Uterus (tissue), 4 donors: ENCODE measurements at places on chromosomes 16 and 17. TPM values are rescaled to one million over a fixed set of nuclear protein-coding genes. Genes with fewer than 3 reads are reported as not detected.
A peak's percentile ranks its signal among the peaks of the same experiment; 100 is the strongest.

DNA sequence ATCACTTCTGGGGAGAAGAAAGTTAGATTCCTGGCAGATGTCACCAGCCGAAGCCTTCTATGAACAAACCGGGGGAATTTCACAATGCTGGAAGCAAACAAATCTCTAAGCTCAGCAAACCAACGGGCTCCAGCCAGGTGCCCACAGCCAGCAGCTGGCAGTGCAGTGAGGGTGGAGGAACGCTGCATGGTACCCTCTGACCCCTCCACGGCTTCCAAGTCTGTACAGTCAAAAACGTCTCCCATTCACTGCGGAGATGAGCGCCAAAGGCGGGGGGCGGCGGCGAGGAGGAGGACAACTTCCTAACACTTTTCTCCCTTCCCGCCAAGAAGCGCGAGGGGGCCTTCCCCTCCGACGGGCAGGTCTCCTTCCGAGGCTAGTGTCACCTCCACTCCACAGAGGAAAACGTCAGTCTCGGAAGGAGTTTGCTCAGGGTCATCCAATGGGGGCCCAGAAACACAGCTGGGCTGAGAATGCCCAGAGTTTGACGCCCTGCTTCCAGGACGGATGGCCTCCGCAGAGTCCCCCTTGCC, 924 bp downstream of the ZNF598 start:
- no peak for DNase-seq

The MT1A gene
- total RNA-seq, result not detected

GRCh38 chr17:75084039-75084660, 3.6 kb upstream of the SLC16A5 start:
- DNase-seq, result no peak

DNA sequence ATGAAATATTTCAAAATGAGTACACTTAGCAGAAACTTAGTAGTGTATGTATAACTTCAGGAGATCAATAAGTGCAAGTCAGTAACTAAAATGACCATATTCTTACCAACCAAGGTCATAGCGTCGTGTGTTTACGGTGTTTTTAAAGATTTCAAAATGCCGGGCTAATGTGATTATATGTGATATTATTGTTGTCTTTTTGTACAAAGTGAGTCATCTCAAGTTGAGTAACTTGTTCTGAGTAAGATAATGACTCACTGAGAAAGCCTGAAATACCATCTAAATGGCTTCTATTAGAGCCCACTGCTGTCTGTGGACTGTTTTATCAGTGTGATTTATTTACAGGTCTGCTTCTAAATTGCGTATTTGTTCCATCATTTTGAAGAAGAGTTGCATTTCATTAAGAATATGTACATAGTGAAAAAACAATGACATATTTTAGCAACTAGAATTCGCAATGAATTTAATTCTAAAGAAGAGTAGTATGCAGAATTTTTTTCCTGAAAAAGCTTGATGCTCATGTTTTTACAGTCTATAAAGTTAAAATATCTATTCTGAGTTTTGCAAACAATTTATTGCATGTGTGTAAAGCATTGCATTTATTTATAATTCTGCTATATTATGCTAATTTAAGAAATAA, 12.7 kb downstream of the KRT12 start:
- no peak for DNase-seq

The SLC52A1 gene
- total RNA-seq, result 0.55 TPM

DNA sequence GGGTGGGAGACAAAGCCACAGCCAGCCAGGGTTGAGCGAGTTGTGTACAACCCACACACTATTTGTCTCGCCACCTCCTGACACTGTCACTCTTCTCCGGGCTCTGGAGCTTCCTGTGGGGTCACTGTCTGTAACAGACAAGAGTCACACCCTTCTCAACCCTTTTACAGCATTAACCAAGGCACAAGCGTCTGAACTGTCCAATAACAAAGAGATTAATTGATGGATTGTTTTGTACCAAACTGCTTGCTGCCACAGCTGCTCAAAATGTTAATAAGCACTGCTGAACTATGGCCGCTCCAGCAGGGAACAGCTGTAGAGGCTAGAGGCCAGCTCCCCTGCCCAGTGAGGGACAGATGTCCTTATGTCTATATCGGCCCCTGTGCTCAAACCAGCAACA, 25.2 kb upstream of the HYDIN start:
- DNase-seq, result no peak

- DNase-seq, result no peak
These were observed 1496.7 kb downstream of the CDH11 start for GRCh38 chr16:63625126-63625525.

The DCTPP1 gene
- 26.6 TPM for total RNA-seq

DNA sequence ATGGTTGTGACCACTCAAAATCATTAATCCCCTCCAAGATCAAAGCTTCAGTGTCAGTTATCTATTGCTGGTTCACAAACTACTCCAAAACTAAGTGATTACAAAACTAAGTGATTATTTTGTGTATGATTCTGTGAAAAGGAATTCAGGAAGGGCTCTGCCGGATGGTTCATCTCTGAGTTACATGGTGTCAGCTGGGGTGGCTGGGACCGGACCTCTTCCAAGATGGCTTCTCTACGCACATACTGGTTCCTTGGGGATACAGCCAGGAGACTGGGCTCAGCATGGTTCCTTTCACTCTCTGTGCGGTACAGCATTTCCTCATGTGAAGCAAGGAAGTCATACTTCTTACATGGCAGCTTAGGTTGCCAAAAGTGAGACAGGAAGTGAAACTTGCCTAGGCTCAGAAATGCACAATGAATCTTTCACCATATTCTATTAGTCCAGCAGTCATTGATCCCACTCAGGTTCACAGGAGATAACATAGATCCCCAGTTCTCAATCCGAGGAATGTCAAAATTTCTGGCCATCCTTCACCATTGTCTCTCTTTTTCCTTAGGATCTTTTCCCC, 97.9 kb upstream of the IRX6 start:
- DNase-seq, result no peak

DNA sequence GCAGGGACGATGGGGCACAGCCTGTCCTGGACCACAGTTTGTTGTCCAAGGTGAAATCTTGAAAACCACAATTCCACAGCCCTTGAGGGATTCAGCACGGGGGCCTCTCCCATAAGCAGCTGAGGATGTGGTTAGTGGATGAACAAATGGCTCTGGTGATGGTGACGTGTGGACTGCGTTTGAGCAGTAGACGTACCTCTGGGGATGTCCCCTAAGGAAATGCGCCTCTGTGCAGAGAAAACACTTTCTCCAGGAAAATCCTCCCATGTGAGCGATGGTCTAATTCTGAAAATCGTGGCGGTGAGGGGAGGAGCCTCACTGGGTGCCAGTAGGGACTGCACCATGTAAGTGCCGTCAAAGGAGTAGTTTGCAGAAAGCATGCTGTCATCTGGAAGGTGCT, 2.7 kb upstream of the SEPTIN12 start:
- no peak for DNase-seq

The RAMP2 gene
- 13.7 TPM for total RNA-seq

- no peak for DNase-seq
These were observed 241.7 kb downstream of the SEC14L1 start for GRCh38 chr17:77382356-77382911.

- DNase-seq, result peak; percentile 11
These were observed 97.5 kb downstream of the METRNL start for GRCh38 chr17:83176623-83177583.

- DNase-seq, result no peak
These were observed 77.6 kb upstream of the MED9 start for GRCh38 chr17:17398943-17399926.

GRCh38 chr16:84862804-84863480, 43.2 kb downstream of the CRISPLD2 start:
- no peak for DNase-seq

DNA sequence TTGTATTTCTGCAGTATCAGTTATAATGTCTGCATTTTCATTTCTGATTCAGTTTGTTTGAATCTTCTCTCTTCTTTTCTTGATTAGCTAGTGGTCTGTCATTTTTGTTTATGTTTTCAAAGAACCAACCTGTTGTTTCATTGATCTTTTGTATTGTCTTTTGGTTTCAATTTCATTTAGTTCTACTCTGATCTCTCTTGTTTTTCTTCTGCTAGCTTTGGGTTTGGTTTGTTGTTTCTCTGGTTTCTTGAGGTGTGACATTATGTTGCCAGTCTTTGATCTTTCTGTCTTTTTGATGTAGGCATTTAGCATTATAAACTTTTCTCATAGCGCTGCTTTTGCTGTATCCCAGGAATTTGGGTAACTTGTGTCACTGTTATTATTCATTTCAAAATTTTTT, 107.2 kb downstream of the PHKB start:
- no peak for DNase-seq

GRCh38 chr16:89114159-89114981, 20.7 kb downstream of the ACSF3 start:
- DNase-seq, result no peak

The UTP18 gene
- 44.9 TPM for total RNA-seq

The NOTUM gene
- total RNA-seq, result not detected

The TRAPPC1 gene
- total RNA-seq, result 24.1 TPM

DNA sequence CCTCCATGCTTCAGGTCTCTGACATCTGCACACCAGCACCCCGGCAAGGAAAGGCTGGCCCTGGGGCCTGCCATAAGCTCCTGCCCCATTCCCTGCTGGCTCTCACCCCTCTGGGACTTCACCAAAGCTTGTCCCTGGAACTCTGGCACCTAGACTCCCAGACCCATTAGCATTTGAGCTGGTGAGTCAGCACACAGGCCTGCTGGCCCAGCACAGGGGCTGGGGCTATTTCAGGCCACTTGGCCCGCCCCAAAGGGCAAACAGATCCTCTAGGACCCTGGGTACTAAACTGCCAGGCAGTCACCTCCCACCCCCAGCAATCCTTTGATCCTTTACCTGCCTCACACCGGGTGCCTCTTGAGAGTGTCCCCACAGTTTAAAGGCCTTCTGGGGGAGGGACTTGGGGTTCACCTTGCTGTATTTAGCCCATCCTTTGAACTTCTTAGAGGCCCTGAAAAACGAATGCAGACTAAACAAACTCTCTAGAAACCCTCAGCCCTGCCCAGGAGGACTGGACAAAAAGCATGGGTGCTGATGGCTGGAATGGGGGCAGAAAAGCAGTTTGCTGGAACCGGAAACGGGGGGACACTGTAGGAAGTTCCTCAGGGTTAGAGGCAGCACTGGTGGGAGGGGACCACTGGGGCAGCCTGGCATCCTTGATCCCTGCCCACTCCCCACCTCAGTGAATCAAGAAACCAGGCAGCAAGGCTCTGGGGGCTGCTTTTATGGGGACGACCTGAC, 3.2 kb upstream of the SAMD14 start:
- no peak for DNase-seq

- no peak for DNase-seq
These were observed 13.3 kb upstream of the PITPNM3 start for GRCh38 chr17:6569370-6570285.

The NKD1 gene
- total RNA-seq, result 48.1 TPM

DNA sequence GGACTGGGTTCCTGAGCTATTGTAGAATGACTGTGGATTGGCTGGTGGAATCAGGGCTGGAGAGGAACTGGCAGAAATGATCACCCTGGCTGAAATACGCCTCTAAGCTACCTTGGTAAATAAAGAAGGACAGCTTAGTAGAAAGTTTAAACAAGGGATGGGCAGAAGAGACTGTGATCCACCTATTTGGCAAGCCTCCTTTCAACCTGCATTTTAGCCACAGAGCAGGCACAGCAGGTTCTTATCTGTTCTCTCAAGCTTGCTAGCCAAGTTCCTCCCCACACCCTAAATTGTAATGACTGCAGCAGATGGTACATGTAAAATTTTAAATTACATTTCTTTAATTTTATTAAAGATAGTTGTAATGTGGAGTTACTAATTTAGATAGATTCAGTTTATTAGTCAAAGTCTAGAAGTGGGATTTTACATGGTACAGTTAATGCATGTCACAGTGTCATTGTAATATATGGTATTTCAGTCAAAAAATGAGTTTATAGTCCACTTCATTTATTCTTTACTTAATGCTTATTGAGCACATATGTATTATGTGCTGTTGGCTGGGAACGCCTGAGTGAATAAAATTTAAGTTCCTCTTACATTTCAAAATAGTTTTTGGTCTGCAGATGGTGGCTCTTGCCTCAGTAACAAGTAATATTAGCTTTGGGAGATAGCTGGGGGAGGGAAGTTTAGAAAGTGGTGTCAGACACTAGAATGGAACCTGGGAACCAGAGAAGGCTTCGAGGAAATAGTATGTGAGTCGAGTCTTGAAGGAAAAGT, 11.2 kb downstream of the EPN2 start:
- DNase-seq, result no peak

- peak; percentile 71 for DNase-seq
These were observed 2.4 kb downstream of the SERPINF1 start for GRCh38 chr17:1764284-1764683.

The TMEM106A gene
- total RNA-seq, result 15.3 TPM

The MYH2 gene
- total RNA-seq, result 2.0 TPM

- peak; percentile 62 for DNase-seq
These were observed 1.4 kb downstream of the CARHSP1 start for GRCh38 chr16:8867216-8867931.

DNA sequence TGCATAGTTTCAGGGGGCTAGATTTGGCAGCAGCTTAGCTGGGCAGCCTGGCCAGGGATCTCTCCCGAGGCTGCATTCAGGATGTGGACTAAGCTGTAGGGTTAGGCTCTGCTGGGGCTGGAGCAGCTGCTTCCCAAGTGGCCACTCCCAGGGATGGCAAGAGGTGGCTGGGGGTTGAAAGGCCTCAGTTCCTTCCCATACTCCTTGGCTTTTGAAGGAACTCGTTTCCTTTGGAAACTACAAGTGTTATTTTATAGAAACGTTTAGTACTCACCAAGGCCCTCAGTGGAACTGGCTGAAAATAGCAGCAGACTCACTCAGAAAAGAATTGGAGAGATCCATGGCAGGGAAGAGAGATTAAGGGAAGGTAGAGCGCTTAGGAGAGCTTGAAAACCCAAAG, 76.4 kb downstream of the WWP2 start:
- DNase-seq, result peak; percentile 31

The COX6A2 gene
- not detected for total RNA-seq

The KRT33A gene
- total RNA-seq, result not detected

DNA sequence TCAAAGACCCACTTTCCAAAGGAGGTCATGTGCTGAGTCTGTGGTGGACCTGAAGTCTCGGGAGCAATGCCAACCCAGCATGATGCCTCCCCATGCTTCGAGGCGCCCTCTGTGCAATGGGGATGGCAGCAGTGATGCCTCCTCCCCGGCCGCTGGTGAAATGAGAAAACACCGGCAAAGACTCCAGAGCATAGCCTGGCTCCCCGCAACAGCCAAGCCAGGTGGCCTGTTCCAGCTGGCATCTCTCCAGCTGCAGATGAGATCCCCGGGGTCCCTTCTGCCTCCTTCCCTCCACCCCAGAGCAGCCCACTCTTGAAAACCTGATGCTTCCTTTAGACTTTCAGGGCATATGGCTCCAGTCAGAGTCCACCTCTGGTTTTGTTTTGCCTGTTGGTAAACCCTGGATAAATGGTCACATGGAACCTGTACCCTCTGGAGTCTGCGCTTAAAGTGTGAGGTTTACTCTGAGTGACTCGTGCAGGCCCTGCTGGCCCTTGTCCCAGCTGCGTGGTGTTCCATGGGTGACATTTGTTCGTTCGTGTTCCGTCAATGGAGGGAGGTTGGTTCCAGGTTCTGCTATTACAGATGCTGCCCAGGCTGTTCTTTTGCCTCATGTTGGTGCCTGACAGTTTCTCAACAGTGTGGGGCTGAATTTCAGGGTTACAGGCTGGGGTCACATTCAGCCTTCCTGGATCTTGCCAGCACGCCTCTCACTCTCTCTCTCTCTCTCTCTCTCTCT, 181.8 kb upstream of the CIBAR2 start:
- DNase-seq, result no peak
